ENCODE measurements at places on chromosomes 2 and 18. TPM values are rescaled to one million over a fixed set of nuclear protein-coding genes. Genes with fewer than 3 reads are reported as not detected.
A peak's percentile ranks its signal among the peaks of the same experiment; 100 is the strongest.

Gene KIF1A
- total RNA-seq, result not detected

Gene CENPA
- total RNA-seq, result 0.46 TPM

Gene GALNT13
- total RNA-seq, result 0.38 TPM

Gene HOXD4
- 2.6 TPM for total RNA-seq

Gene UGT1A9
- total RNA-seq, result not detected

Gene IWS1
- total RNA-seq, result 31.8 TPM

Gene CHRND
- not detected for total RNA-seq

Gene LCT
- total RNA-seq, result not detected

Gene GCKR
- 0.56 TPM for total RNA-seq

Gene MYO3B
- total RNA-seq, result not detected

- no peak for DNase-seq
Observed at GRCh38 chr2:59677158-59677557, 876.3 kb downstream of the BCL11A start.

- no peak for DNase-seq
Observed at GRCh38 chr2:13676269-13676668, 956.2 kb upstream of the LRATD1 start.

GRCh38 chr2:15205562-15205961 lies 355.6 kb downstream of the NBAS start:
- DNase-seq, result no peak

DNA sequence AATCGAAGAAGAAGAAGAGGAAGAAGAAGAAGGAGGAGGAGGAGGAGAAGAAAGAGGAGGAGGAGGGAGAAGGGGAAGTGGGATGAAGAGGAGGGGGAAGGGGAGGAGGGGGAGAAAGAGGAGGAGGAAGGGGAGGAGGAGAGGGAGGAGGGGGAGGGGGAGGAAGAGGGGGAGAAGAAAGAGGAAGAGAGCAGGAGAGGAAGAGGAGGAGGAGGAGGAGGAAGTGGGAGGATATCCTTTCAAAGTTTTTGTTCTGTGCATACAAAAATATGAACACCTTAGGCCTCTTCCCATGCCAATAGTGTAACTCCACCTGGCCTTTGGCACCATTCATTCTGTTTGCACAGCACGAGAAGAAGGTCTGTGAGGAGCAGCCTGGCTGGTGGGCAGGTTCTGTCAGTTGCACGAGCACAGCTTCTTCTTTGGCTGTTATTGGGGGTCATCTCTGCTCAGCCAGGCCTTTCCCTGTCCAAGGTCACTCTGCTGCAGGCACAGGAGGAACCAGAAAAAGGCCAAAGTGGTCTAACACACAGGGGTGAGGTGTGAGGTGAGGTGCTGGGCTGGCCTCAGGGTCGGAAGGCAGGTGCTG lies 25.8 kb upstream of the PLB1 start:
- DNase-seq, result no peak

- no peak for DNase-seq
Observed at GRCh38 chr2:190344276-190344827, 963 bp downstream of the INPP1 start.

GRCh38 chr2:105375001-105375561 lies 23.8 kb downstream of the FHL2 start:
- DNase-seq, result no peak

DNA sequence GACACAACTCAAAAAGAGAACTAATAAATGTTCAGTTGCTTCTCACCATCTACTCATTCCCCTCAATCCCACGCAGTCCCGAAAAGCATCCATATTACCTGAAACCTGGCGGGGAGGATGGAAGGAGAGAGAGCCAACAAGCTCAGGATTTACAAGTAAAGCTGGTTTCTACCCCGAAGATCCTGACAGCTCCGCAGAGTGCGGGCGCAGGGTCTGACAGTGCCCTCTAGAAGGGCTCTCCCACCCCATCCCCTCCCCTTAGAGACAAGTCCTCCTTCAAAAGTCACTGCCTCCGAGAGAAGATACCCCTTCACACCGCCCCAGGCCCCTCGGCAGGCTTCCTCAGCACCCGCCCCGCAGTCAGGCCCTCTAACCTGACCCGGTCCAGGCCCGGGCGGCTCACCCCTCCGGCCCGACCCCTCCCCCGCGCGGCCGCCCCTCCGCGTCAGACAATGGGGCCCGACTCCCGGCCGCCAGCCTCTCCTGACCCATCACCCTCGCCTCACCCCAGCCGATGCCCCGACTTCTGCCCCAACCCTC lies 550 bp downstream of the RAB1A start:
- DNase-seq, result peak; percentile 27

- DNase-seq, result no peak
Observed at GRCh38 chr2:69926849-69927515, 12.1 kb downstream of the MXD1 start.

DNA sequence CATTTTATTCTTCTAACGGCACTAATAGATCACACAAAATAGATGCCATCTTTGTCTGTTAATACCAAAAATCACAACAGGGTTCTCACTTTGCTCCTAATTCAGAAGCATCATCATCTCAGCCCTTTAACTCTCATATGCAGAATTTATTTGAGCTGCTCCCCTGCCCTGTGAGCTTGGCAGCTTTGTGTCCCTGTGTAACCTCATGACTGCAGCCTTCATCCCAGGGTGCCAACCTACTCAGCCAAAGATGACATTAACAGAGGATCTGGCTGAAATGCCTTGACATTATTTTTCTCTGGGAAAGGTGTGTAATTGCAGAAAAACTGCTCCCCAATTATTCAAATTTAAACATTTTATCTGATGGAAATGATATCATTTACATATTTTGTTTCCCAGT lies 319.4 kb downstream of the NRXN1 start:
- DNase-seq, result no peak

DNA sequence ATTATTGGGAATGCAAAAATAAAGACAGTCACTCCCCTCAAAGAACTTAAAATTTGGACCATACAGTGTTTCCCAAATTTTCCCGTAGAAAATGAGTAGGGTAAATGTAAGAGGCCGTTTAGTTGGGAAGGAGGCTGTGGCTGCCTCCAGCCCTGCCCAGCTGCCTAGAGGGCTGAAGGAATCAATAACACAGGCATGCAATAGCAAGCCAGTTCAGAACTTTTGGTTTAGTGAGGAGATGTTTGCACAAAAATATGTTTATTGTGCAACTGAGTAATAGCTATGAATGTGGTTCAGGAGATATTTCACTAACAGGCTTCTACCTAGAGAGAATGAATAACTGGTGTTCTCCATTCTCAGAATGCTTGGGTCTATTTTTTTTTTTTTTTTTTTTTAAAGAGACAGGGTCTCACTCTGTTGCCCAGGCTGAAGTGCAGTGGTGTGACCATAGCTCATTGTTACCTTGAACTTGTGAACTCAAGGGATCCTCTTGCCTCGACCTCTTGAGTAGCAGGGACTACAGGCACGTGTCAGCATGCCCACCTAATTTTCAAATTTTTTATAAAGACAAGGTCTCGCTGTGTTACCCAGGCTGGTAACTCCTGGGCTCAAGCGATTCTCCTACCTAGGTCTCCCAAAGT lies 23.6 kb downstream of the UGP2 start:
- DNase-seq, result no peak

GRCh38 chr2:144630459-144631215 lies 110.7 kb upstream of the ZEB2 start:
- no peak for DNase-seq

DNA sequence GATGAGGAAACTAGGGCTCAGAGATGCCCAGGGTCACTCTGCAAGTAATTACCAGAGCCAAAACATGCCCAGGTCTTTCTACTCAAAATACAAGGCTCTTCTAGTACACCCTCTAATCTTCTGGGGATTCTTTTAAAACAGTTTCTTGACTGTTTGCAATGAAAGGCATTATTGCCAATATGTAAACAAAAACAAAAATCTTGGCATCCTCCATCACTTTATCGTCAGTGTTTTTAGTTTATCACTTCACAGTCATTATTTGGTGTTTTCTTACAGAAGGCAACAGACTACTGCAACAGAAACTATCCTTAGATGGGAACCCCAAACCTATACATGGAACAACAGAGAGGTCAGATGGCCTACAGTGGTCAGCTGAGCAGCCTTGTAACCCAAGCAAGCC lies 71.0 kb downstream of the KCTD18 start:
- DNase-seq, result no peak

GRCh38 chr2:46555011-46555410 lies 75.6 kb downstream of the TMEM247 start:
- no peak for DNase-seq

DNA sequence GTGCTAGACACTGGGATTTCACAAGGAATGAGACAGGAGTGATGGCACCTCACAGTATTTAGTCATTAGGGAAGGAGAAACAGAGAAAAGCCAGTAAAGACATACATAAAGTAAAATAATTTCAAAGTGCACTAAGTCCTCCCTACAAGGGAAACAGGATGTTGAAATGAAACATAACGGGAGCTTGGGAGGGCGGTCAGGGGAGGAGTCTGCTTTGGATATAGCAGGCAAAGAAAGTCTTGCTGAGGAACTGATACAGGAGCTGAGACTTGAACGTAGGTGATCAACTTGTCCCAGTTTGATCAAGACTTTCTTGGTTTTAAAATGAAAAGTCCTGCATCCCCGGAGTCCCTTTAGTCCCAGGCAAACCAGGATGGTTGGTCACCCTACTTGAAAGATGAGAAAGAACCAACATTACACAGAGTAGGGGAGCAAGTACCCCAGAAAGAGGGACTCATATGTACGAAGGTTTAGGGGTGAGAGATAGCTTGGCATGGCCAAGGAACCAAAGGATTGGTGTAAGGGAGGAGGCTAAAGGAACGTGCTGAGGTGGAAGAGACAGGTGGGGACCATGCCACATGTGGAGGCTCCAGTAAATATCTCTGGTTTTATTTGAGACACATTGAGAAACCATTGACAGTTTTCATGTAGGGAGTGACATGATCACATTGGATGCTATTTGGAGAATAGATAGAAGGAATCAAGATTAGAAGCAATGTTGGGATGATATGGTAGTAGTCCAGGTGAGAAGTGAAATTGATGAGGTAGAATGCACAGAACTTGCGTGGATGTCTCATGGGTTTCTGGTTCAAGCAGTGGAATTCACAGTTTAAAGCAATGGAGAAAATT lies 28.4 kb downstream of the FBXO48 start:
- no peak for DNase-seq

DNA sequence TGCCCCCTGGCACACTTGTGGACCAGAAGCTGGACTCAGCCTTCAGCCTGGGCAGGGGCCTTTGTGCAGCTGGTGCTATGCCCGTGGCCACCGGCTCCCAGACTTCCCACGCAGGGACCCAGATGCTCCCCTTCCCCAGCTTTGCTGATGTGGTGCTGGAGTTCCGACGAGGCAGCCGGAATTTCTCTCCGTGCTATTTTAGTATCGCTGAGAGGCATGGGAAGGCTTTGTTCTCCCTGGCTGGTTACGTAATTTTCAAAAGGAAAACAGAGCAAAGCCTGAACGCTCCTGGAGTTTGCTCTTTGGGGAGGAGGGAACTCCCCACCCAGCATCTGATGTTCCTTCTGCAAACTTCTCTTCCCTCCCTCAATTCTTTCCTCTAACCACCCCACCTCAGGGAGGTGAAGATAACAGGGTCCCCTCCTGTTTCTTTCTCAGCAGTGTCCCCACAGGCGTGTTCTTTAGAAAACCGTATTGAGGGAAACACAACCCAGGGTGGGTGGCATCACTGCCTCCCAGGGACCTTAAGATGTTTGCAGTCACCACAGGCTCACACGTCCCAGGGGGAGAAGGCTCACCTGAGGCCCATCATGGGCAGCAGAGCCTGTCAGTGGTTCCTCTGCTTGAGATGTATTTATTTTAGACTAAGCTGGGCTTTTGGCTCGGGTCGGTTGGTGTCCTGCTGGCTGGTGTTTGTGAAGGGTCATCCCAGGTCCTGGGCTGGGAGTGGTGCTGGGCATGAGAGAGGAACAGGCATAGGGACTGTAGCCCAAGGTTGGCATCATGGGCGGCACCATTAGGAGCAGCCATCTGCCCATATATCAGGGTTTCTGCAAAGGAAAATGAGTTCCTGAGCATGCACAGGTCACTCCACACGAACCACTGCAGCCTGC lies 95.0 kb downstream of the MAPK4 start:
- DNase-seq, result no peak

GRCh38 chr18:32576296-32576916 lies 105.7 kb upstream of the GAREM1 start:
- no peak for DNase-seq

- DNase-seq, result no peak
Observed at GRCh38 chr2:9288233-9288632, 81.6 kb downstream of the ASAP2 start.

GRCh38 chr2:136247204-136247950 lies 129.4 kb upstream of the CXCR4 start:
- DNase-seq, result no peak

- no peak for DNase-seq
Observed at GRCh38 chr2:218406949-218407618, 7.4 kb downstream of the CTDSP1 start.

DNA sequence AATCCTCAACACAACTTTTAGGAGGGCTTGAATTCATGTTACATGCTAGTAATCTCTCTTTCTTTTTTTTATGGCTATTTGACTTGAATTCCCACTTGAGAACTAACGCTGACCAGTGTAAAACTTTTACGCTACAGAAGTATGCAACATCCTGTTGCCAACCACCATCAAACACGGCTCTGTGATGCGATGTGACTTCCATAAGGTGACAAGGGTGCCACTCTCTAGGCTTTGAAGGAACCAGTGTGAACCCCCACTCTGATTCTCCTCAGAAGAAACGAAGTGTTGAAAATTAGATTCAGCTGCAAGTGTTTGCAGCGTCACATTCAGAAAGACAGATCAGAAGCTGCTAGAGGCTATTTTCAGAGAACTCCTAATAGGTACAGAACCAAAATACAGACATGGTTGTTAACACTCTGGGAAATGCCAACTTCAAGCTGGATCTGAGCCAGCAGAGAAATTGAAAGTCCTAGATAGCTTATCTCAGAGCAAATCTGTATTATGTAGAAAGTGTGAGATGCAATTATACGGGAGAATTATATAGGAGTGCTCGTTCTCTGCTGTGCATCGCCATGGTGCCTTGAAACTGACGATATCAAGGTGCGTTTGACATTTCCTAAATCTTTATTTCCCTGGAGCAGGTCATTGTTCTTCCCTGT lies 271.2 kb downstream of the LPIN1 start:
- no peak for DNase-seq

DNA sequence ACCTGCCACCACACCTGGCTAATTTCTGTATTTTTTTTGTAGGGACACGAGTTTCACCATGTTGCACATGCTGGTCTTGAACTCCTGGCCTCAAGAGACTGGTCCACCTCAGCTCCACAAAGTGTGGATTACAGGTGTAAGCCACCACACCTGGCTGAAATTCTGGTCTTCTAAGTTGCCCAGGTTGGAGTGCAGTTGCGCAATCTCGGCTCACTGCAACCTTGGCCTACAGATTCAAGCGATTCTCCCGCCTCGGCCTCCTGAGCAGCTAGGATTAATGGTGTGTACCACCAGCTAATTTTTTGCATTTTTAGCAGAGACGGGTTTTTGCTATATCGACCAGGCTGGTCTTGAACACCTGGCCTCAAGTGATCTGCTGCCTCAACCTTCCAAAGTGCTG lies 5.6 kb downstream of the POLR2D start:
- DNase-seq, result no peak

GRCh38 chr18:35397976-35398375 lies 20.8 kb upstream of the ZNF396 start:
- no peak for DNase-seq

GRCh38 chr2:127000937-127001336 lies 102.2 kb downstream of the TEX51 start:
- DNase-seq, result no peak

- DNase-seq, result no peak
Observed at GRCh38 chr2:114368705-114369104, 73.7 kb upstream of the DPP10 start.

GRCh38 chr2:60565472-60565871 lies 12.0 kb upstream of the BCL11A start:
- DNase-seq, result no peak

- no peak for DNase-seq
Observed at GRCh38 chr2:21257621-21258020, 133.9 kb downstream of the TDRD15 start.

- no peak for DNase-seq
Observed at GRCh38 chr2:207849443-207849842, 79.7 kb upstream of the FZD5 start.

Data from omental fat pad (tissue), 4 donors.